Activated T-helper 1 cell treated with anti-CD3 and anti-CD28 coated beads, Interleukin-2, amount 50 U/mL, for 16 hours (primary cell): ENCODE measurements at places on chromosomes 5 and 9.
A peak's percentile ranks its signal among the peaks of the same experiment; 100 is the strongest.

GRCh38 chr9:134055981-134056461, 11.8 kb downstream of the BRD3 start:
- DNase-seq: no peak

DNA sequence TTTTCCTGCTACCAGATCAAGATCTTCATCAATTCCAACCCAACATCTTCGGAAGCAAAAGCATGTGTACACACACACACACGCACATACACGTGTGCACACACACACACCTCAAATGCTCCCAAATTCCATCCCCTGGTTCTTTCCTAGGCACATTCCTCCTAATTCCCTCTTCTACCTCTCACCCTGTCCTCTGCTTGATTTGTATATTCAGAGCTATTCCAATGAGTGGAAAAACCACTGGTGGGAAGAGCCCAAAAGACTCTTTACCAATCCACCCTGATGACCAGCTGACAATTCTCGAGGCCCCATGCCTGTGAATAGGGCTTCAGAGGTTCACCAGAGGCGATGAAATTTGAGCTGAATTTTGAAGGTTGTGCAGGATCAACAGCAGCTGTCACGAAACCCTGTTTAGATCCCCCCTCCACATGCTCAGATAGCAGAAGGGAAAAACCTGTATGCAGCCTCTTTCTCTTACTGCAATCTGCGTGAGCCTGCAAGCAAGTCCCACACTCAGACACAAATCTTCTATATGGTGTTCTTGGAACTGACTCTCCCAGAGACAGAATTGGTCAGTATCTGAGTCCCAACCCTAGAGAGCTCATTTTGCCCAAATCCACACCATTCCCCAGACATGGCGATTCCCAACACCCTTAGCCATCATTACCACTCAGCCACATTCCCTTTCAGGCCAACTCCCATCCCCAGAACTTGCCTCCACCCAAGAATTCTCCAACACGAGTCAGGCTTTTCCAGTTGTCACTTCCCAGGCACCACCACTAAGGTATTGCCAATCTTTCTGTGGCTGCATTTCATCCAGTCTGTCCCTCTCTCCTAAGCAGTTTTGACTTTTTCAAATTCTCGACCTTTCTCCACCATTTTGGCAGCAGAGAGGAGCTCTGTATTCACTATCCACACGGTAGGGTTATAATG, 4.3 kb upstream of the TRIO start:
- no peak for DNase-seq

GRCh38 chr9:114694719-114695269, 12.8 kb upstream of the TEX48 start:
- DNase-seq: no peak

- DNase-seq: no peak
Measured at GRCh38 chr9:4301971-4302427, 2.1 kb upstream of the GLIS3 start.

DNA sequence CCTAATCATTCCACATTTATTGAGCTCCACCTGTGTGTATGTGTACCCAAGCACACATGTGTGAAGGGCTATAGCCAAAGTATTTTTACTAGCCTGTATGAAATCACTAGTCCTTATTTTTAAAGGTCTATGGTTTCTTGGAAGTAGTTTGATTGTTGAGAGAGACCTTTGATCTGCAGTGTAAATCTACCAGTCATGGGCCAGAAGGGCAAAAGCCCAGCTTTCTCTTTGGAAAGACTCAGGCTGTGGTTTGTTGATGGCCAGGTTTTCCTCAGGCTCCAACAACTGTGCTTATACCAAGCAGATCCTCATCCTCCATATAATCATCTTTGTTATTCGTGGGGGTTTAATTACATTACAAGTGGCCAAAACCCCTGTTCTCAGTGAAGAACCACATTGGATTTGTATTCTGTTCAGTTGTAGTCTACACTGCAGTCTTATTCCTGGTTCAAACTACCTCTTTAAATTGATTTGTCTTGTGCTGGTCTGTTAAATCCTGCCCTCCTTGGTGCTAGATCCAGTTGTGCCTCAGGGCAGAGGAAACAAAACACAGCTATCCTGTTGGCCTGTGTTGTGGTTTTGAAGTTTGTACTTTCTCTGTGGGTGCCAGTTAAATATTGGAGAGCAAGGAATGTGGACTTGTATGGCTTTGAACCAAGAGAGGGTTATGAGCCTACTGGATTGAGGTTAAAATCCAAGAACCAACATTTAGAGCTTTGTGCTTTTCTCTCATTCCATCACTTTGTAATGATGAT, 13.3 kb downstream of the CDC26 start:
- no peak for DNase-seq

DNA sequence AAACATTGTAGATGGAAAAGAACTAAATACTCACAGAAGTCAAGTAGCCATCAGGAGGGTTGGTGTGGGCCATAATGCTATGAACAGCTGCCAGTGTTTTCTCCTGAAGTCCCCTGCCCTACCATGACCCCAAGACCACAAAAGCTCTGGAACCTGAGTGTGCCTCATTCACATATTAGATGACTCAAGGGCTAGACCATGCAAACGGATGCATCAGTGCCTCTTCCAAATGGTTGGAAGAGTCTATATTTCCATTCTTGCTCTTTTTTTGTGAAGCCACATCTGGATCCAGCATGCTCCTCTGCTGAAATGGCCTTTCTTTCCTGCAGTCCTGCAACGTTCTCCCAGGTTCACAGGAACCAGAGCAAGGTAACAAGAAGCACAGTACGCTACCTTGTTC, 136.6 kb upstream of the EPB41L4A start:
- DNase-seq: no peak

DNA sequence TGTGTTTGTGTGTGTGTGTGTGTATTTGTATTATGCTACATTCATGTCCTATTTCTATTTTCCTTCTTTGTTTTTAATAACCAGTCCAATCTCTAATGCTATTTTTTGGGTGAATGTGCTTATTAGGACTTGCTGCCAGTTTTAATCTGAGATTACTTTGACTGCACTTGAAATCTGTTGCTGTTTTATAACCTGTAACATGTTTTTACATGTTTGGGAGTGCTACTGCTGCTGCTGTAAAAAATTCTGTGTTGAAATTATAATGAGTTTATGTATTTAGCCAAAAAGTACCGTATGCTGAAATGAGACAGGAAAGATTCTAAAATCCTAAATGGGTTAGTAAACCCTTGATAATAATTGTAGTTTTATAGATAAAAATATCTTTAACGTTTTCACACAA, 104.7 kb upstream of the SSBP2 start:
- no peak for DNase-seq

DNA sequence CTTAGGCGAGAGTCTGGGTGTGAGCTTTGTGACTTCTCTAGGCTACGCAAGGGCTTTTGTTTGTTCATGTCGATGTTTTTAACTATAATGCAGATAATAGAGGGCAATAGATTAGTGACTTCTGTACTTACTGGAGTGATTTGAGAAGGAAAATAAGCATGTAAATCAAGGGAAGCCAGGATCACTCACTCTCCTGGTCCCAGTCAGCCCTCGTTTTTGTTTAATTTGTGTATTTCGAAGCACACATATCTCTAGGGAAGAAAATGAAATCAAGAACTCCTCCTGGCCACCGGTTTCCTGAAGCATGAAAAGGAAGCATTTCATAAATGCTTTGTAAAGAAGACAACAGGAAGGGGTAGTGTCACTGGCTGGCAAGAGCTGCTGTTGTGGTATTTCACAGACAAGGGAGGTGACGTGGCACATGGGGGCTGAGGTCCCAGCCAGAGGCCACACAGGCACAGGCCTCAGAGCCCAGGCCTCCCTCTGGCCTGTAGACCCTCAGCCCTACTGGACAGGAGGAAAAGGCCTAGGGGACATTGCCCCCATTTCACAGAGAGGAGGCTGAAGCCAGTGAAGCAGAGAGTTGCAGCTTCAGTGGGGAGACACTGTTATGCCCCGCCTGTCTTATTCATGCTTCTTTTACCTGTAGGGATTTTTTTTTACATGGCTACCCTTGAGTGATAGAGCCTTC, 34.1 kb downstream of the IRF1 start:
- DNase-seq: peak; percentile 43

- no peak for DNase-seq
Measured at GRCh38 chr9:14275331-14275730, 38.6 kb downstream of the NFIB start.

GRCh38 chr5:27144456-27144855, 106.1 kb upstream of the CDH9 start:
- no peak for DNase-seq

DNA sequence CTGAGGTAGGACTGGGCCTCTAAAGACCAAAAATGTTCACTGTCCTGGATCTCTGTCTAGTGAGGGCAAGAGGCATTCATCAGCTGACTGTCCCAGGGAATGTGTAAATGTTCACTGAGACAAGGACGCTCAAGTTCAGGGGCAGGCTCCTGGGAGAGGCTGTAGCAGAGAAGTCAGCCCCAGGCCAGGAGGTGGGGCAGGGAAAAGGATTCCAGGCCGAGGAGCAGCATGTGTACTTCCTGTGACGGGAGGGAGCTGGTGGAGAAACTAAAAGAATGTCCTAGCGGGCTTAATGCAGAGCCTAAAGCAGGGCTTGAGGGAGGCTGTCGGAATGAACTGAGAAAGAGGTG, 205.8 kb downstream of the GABBR2 start:
- DNase-seq: no peak

GRCh38 chr9:2319421-2319820, 302.2 kb upstream of the VLDLR start:
- no peak for DNase-seq

DNA sequence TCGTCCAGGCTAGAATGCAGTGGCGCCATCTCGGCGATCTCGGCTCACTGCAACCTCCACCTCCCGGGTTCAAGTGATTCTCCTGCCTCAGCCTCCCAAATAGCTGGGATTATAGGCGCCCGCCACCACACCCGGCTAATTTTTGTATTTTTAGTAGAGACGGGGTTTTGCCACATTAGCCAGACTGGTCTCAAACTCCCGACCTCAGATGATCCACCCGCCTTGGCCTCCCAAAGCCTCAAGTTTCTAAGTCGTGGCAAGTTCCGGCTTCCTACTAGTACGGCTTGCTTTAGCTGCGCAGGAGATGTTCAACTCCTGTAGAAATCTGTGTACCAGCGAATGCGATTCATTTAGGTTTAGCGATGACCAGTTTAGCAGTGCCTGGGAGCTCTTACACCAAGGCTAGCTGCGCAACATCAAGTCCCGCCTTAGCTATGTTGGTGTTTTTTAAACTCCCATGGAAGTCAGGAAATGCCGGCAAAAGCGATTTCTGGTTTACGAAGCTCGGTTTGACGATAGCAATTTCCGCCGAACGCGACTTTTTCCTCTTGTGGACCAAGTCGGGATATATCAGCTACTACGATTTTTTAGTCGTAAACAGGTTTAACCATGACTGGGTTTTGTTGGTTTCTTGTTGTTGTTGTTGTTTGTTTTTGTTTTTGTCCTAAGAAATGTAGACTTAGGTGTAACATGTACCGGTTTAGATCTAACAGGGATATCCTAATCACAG, 46.4 kb downstream of the ANXA2R start:
- DNase-seq: peak; percentile 27

DNA sequence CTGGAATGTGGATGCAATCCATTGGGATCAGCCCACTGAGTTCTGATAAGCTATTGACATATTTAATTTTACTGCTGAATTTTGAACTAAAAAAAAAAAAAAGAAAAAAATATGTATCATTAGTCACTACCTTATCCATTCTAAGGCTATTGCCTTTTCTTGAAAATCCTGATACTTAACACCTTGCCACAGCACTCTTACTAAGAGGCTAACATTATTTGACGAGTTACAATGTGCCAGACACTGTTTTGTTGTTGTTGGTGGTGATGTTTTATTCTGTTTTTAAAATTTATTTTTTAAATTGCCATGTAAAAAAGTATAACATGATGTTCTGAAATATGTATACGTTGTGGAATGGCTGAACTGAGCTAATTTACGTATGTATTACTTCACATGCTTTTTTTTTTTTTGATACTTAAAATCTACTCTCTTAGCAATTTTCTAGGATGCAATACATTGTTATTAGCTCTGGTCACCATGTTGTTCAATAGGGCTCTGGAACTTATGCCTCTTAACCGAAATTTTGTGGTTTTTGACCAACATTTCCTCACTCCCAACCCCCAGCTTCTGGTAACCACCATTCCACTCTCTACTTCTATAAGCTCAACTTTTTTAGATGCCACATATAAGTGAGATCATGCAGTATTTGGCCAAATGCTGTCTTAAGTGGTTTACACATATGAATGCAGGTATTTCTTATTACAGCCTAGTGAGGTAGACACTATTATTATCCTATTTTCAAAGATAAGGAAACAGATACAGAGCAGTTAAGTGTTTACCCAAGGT, 134.8 kb upstream of the PCA3 start:
- DNase-seq: no peak

DNA sequence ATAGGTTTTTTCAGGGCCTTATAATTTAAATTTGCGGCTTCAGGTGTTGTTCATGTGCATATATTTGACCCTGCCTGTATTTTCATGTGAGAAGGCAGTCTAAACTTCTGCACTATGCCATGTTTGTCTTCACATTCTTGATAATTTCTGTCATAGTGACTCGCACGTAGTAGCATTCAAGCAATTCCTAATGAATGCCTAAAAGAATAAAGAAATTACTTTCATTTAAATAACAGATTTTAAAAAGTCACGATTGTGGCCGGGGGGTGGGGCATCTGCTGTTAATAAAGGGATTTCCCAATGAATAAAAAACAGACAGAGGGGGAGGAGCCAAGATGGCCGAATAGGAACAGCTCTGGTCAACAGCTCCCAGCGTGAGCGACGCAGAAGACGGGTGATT, 318.0 kb downstream of the ADAMTS6 start:
- DNase-seq: no peak

- no peak for DNase-seq
Measured at GRCh38 chr9:133111808-133112662, 9.0 kb downstream of the RALGDS start.

DNA sequence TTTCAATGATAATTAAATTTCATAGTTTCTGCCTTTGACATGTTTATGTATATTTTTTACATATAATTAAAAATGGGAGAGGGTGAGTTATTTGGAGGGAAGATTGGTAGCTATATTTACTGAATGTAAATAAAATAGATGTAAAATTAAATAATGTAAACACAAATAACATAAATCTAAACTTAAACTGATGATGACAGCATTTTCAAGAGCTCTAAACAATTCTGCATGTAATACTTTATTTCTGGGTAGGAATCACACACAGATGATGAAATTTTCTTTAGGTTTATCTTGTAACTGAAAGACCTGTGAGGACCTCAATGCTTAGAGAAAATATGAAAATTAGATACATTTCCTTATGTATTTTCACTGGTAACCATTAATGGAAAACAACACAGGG, 42.2 kb upstream of the RIOK2 start:
- no peak for DNase-seq

- no peak for DNase-seq
Measured at GRCh38 chr9:35650341-35651158, at the start of gene SIT1. Gene SIT1, minus strand, starts transcription at chr9:35650931. Its CDS starts 78 bp downstream, at chr9:35650853.
